ENCODE measurements at places on chromosomes 5 and 9. TPM values are rescaled to one million over a fixed set of nuclear protein-coding genes. Genes with fewer than 3 reads are reported as not detected.

DNA sequence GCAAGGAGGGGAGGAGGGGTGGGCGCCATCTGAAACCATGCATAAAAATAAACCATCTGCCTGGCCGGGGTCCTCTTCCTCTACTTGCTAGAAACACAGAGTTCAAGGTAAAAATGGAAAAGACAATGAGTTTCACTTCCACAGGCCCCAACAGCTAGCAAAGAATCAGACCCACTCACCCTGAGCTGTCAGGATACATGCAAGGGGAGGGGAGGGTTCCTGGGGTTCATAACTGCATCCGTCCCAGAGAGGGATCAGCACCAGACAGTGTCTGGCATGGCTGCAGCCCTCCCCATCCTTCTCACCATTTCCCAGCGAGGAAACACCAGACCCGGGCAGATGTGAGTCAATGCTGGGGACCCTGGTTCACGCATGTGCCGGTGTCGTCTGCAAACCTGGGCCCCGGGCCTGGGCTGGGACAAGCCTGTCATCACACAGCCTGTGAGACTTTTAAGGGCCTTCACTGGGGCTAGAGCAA, 55.4 kb downstream of the SEMA4D start:
- DNase-seq = no peak

DNA sequence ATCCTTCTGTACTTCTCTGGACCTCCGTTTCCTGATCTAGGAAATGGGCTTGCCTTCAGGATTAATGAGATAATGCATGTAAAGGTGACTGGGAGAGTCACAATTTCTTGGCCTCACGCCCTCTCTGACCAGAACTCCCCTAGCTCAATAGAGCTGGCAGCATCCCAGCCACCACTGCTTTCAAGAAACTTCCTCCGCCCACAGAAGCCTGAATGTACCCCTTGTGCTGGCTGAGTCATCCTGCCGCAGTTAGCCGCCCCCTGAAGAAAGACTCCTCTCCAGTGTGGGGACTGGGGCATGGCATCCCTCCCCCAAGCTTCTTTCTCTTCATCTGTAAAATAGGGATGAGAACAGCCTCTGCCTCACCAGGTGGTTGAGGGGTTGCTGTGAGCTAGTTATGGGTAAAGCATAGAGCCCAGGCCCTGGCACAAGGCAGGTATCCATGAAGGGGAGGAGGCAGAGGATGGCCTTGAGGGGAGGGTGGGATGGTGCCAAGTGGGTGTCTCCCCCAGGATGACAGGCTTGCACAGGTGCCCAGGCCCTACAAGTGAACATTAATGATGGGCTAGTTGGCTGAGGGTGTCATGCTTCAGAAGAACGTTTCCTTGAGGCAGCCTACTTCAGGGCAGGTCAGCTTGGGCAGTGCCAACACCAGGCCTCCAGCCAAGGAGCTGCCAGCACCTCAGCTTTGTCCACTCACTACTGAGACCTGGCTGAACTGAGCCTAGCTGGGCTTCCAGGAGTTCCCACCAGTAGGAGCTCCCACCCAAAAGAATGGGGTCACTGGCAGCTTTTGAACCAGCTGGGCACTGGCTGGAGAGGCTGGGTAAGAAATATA, 3.4 kb downstream of the PDLIM4 start:
- peak; percentile 64 for DNase-seq

- no peak for DNase-seq
Observed at GRCh38 chr9:108617676-108618075, 238.1 kb downstream of the ACTL7B start.

DNA sequence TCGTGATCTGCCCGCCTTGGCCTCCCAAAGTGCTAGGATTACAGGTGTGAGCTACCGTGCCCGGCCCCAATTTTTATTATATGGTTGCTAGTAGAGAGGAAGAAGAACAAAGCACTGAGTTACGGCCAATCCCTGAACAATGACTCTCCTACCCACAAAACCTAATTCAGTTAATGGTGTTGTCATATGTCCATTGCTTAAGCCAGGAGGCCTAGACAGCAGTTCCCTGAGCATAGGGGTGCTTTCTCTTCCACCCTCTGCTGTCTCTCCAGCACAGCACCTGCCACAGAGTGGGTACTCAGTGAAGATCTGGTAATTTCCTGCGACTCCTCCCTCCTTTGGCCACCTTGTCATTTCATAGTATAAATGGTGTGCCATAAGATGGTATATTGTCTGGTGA, 21.4 kb upstream of the LTC4S start:
- no peak for DNase-seq

DNA sequence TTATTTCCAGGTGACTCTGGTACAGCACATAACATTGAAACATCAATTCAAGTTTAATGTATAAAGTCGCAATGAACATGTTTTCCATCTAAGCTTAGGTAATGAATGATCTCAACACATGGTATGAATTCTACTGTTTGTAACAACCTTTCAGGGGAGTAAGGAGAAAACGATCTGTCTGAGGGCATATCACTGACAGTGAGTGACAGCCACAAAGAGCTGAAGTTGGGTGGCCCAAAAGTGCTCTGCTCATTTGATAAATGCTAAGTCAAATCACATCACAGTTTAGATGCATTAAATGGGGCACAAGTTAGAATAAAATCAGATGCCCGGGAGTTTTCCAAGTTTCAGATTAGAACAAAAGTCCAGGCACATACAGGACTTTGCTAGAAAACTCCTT, 1.2 kb downstream of the FANCC start:
- DNase-seq = no peak

DNA sequence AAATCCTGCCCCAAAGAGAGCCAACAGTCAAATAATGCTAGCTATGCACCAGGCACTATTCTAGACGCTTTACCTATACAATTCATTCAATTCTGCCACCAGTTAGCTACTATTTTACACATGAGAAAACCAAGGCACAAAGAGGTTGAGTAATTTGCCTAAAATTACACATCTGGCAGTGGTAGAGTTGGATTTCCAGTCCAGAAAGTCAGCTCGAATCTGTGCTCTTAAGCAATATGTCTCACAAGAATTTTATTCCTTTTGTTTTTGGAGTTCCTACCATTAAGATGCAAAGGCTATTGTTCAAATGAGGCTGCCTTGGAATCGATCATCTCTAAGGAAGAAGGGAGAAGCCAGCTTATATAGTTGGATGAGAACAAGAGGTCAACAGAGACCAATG, 256.9 kb upstream of the RASA1 start:
- no peak for DNase-seq

DNA sequence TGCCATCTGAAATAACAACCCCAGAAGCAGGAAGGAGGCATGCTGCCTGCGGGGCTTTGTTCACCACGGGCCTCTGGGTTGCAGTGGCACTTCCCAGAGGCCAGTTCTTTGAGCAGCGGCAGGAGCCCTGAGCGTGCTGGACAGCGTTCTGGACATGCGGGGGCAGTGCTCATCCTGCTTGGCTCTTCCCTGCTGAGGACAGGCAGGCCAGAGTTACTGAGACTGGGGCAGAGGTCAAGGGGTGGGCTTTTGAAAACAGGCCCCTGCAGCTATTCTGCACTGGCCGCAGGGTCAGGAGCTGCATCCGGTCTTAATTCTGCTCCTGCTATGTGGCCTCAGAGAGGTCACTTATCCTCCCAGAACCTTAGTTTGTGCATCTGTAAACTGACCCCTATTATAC, 258.6 kb downstream of the FSTL4 start:
- no peak for DNase-seq

DNA sequence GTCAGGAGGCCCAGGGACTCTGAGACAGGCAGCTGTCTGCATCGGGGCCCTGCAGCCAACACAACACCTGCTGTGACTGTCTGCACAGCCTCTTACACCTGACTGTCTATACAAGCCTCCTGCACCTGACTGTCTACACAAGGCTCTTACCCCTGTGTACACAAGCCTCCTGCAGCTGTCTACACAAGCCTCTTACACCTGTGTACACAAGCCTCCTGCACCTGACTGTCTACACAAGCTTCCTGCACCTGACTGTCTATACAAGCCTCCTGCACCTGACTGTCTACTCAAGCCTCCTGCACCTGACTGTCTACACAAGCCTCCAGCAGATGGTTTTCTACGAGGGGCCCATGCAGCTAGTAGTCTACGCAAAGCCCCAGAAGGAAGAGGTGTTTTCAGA, 18.6 kb downstream of the IRX2 start:
- DNase-seq = no peak

The RASGEF1C gene
- total RNA-seq = not detected

DNA sequence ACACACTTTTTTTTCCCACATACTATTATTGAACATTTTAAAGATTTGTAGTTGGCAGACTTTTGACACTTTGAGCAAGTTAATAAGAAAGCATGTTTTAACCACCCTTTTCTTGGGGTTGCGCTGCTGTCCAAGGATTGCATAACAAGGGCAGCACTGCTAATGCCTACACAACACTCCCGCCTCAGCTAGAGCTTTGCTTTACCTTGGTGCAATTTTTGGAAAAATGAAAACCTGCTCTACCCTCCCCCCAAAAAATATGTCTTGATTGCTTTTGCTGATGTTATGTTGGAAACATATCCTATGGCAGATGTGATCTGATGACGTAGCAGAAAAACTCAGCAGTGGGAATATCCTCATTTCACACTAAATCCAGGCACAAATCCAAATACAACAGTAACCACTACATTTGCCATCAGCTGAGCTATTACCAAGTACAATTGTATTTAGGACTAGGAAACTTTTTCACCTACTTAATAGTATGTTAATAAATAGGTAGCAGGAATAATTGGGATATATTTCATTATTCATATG, 51.5 kb downstream of the UBE2R2 start:
- no peak for DNase-seq

The NDUFAF2 gene
- total RNA-seq = 31.0 TPM

The RANBP17 gene
- total RNA-seq = 15.0 TPM

- no peak for DNase-seq
Observed at GRCh38 chr9:3308609-3309008, 217.2 kb downstream of the RFX3 start.

The FOXD4 gene
- total RNA-seq = 0.07 TPM

The AIF1L gene
- 52.5 TPM for total RNA-seq

GRCh38 chr5:154509784-154510555, 31.9 kb upstream of the HAND1 start:
- no peak for DNase-seq

- no peak for DNase-seq
Observed at GRCh38 chr5:156399323-156399722, 72.4 kb downstream of the SGCD start.

GRCh38 chr5:78592735-78593386, 55.7 kb downstream of the LHFPL2 start:
- no peak for DNase-seq

The CTNNA1 gene
- 392 TPM for total RNA-seq

The KLF4 gene
- 7.4 TPM for total RNA-seq

DNA sequence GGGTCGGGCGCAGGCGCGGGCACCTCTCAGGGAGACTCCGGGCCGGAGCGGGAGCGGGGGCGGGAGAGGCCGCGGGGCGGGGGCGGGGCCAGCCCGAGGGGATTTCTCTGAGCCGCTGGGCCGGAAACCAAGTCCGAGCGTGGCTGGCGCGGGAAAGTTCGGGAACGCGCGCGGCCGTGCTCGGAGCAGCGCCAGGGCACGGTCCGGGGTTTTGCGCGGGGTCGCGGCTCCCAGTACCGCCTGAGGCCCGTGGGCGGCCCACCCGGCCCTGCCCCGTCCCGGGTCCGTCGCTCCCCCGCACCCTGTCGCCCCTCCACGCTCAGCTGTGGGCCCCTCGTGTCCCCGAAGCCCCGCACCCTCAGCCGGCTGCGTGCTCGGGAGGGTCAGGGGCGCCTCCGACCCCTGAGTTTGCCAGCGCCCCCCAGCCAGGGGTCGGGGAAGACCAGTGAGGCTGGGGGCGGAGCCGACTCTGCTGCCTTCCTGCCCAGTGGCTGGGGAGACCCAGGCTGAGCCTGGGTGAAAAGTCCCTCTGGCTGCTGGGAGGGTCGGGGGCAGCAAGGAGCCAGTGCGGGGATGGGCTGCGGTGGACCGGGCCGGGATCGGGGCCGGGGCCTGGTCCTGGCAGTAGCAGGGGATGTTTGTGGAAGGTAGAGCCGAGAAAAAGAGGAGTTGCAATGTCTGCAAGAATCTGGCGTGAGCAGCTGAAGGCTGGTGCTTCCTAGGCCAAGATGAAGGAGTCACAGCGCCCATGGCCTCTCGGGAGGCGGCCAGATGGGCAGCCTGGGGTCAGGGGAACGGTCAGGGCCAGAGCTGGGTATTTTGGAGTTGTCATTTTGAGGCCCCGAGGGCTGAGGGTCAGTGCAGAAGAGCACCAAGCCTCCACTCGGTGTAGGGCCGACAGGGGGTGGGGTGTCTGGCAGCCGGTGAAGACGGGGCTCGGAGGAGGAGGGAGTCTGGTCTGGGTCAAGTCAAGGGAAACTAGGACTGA, 588 bp downstream of the TRAF2 start:
- DNase-seq = no peak

DNA sequence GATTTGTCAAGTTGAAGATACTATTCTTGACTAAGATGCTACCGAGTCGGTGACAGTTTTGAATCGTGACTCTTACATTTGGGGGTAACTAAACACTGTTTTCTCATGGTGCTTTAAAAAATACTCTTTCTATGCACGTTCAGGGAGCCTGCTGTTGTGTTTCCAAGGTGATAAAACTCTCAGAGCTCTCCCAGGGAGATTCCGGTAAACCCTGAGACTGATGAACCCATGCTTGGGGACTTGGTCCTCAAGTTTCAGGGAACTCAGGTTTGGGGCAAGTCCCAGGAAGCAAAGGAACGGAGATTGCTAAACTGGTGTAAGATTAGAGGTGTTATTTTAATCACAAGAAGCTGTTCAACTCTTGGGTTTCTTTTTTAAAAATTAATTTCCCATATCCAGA, 1.4 kb downstream of the GDA start:
- no peak for DNase-seq

DNA sequence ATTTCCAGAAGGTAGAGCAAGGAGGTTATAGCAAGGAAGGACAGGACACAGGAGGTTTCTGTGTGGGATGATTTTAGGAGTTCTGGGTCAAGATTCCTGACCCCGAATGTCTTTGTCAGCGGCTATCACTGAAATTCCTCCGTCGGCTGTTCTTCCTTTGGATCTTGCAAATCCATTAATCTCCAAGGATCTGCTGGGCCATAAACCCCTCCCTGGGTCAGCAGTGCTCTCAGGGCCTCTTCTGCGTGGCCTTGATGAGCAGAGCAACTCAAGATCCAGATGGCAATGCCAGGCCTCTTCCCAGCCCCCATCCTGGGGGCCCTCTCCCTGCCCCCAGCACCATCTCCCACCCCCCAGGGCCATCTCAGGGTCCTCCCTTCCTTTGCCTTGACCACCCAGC, 16.3 kb upstream of the COL27A1 start:
- no peak for DNase-seq

The NDFIP1 gene
- total RNA-seq = 57.0 TPM

The BSPRY gene
- 8.8 TPM for total RNA-seq

The IFNA21 gene
- not detected for total RNA-seq

All from epithelial cell of proximal tubule (primary cell).